ENCODE measurements at places on chromosomes 2 and 18.

DNA sequence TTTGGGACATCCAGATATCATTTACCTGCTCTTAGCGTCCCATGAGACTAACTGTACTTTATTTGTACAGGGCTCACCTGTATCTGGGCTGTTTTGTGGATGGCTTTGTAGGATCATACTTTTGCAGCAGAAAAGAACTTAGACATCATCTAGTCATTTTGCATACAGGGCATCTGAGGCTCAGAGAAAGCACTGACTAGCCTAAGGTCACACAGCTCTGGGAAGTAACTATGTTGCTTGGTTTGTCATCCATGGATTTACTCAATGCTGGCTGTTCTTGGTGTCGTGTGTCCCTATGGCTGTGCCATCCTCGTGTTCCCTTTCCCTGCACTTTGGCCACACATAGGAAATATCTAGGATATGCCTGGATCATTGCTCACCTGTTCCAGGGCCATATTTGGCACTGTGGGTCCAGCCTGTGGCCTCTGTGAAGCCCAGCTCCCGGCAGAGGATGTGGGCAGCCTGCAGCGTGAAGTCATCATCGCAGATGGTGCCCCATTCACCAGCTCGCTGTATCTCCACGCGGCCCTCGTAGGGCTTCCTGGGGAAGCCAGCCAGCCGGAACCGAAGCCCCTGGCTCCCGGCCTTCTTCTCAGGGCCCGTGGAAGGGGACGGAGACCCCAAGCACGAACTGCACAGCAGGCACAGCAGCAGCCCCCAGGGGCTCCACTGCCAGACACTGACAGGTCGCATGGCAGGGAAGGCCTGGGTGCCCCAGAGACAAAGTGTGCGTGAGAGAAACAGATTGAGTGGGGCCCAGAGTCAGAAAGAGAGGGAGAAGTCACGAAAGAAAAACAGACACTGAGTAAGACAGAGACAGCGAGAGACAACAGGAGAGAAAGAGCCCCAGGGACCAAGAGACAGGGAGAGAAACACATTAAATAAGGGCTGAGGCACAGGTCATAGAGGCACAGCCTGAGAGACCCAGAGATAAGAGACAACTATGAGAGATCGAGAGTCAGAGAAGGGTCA is 1.5 kb downstream of the LOXL3 start:
- DNase-seq = no peak

DNA sequence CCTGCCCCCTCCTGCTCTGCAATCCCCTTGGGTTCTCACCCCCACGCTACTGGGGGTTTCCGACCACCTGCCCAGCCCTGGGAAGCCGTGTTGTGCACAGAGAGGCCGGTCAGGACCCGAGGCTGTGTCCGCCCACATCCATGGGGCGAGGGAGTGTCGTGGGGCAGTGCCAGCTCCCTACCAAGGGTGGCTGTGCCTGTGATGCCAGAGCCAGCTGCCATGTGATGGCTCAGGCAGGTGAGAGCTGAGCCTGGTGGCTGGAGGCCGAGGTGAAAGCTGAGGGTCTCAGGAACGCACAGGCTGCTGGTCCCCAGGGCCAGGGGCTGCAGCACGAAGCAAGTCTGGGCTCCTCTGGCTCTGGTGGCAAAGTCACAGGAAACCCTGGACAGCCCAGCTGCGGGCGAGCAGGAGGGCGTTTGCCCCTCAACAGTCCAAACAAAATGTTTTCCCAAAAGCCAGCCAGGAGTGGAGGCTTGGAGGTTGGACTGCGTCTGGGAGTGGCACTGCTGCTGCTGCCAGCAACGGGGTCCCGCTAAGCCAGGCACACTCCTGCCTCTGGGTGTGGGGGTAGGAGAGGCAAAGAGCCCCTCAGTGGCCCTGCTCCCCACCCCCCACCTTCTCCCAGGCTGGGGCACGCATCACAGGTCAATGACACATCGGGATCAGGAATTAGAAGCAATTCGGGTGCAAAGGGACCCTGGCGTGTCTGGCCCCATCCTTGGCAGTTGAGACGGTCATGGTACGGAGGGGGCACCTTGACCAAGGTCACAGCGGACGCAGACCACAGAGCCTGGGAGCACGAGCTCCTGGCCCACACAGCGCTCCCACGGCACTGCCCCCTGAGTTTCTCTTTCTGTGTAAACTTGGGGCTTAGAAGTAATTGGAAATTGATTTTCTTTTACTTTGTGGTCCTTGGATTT is 72.4 kb upstream of the GPC1 start:
- no peak for DNase-seq

DNA sequence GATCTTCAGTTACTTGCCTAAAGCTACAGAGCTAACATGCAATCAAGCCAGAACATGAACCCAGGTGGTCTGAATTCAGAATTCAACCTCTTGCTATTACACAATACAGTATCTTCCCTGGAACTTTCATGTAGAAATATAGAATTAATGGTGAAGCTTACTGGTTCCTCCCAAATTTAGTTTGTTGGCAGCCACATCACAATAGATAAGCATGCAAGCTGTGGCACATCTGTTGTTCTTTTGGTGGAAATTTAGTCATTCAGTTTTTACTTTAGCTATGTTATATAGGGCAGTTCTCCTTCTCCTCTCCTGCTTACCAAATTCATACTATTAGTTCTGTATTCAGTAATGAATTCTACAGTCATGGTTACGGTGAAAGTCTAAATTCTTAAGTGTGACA is 101.0 kb upstream of the RNF152 start:
- DNase-seq = no peak

GRCh38 chr18:44759925-44760342 is 79.2 kb downstream of the SETBP1 start:
- no peak for DNase-seq

- DNase-seq = no peak
Observed at GRCh38 chr2:97210325-97210724, 97.4 kb downstream of the ANKRD36 start.

DNA sequence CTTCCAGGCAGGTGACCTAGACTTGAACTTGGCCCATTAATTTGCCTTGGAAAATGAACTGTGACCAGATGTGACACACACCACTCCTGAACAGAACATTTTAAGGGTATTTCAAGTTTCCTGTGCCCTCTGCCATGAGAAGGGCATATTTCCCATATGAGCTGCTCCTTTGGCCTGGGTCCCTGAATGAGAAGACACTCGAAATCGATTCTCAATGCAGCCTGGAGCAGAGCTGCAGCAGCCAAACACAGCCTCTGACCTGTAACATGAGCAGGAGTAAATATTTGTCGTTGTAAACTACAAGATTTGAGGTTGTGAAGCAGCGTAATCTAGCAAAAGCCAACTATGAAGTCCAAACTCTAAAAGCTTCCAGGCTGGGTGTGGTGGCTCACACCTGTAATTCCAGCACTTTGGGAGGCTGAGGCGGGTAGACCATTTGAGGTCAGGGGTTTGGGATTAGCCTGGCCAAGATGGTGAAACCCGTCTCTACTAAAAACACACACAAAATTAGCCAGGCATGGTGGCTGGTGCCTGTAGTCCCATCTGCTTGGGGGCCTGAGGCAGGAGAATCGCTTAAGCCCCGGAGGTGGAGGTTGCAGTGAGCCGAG is 30.1 kb upstream of the SOS1 start:
- no peak for DNase-seq

GRCh38 chr2:212282671-212283261 is 255.8 kb downstream of the ERBB4 start:
- no peak for DNase-seq

DNA sequence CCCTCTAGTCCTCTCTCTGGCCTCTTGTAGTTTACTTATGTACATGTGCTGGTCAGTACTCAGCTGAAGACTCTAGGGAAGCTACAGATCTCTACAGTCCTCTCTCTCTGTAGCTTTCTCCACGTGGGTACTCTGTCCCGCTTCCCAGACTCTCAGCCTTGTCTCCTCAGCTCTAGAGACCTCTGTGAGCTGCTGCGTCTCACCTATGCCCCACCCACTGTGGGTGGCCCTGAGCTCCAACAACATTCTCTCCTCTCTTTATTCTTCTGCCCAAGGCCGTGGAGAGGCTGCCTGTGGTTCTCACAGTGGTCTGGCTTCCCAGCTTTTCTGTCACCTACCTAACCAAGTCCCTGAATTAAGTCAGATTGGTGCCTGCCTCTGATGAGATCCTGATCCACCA is 33.4 kb downstream of the MFSD6 start:
- no peak for DNase-seq

DNA sequence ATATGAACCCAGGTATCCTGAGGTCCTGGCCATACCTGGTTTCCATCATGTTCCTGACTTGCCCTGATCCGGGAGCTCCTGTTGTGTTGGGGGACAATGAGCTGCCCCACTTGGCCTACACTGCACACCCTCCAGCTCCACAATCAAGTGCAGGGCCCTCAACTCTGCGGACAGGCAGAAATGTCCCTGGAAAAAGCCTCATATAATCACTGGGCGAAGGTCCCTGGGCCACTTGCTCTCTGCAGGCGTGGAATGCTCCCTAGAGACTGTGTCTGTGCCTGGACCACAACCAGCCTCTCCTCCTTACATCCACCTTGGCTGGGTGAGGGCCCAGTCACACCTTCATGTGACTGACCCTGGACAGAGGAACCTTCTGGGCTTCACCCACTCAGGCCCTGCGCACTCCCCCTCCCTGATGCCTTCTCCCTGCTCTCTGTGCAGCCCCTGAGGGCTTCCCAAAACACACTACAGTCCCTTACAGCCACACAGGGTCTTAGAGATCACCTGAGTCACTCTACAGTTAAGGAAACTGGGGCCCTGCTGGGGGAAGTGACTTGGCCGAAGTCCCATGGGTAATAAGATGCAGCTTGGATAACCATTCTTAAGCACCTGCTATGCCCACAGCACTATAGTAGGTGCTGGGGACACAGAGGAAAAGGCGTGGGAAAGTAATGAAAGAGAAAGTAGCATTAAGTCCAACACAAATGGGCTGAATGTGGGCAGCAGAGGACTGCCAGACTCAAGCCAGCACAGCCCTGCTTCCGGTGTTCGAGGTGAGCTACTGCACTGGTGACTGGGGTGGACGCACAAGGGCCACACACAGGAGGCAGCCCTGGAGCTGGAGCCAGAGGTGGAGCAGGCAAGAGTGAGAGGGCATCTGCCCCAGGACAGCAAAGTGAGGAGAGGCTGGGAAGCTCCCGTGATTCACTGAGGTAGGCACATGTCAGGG is 9.8 kb downstream of the BOLA3 start:
- DNase-seq = no peak
